Spleen (tissue), 13 donors: ENCODE measurements at places on chromosomes 4 and X.

DNA sequence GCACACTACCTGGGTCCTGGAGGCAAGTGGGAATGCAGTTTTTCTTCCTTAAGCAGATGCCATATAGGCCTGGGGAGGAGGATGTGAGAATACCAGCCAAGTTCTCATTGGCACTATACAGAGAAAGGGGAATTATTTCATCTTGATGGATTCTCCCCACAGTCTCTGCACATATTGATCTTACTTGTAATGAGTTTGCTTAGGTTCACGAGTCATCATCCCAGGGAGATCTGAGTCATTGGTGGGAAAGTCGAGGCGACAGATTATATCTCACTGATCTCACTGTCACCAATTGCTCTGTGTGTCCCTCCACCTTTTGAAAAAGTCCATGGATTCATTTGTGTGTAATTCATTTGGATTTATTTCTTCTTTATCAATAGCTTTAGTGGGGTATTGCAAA, 156.8 kb downstream of the AR start:
- no peak for DNase-seq

DNA sequence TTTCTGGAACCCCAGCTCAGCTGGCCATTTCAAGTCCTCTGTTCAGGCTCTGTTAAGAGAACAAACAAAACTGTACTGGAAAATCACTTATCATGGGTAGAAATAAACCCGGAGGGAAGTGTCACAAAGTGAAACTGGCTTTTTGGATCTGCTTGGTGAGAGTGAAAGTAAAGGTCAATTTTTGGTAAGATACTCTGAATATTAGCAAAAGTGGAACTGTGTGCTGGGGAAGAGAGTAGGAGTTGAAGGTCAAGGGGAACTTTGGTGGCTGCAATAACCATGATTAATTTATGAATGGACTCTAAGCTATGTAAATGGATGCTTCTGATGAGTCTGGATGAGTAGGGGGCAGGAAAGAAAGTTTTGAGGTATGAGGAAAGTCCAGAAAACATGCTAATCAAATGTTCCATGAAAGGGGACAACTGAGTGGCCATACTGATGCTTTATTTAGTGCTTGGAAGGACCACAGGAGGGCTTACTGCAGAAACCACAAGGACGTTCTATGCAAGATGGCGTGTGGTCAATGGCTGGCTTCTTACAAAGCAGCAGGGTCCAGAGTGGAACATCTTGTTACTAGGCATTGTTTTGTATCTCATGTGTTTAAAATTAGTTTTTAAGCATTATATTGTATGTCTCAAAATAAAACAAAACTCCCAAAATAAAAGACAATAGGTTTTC, 36.8 kb upstream of the TNIP3 start:
- no peak for DNase-seq

- peak; percentile 74 for DNase-seq
Observed at GRCh38 chr4:138910914-138911336, 104.7 kb upstream of the NOCT start.

- peak; percentile 97 for DNase-seq
Observed at GRCh38 chr4:87422104-87423052, at the start of gene NUDT9. Gene NUDT9 (plus strand): TSS chr4:87422573. CDS start chr4:87422906, 333 bp downstream.

DNA sequence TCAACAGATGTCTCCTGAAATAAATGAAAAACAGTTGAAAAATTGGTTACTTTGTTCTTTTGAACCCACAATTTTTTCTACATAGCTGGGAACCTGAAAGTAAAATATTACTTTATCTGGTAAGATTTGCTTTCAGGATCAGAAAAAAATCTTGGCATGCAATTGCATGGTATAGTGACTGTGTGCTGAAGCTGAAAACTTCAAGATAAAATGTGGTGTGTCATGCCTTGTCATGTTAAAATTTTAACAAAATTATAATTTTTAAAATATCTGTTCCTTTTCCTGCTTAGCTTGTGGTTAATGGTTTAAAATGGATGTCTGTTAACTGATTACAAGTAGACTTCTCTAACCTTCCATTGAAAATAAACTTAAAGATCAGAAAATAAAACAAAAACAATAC, 904.8 kb downstream of the PDHA2 start:
- no peak for DNase-seq
